ENCODE measurements at places on chromosomes 4 and X.
A peak's percentile ranks its signal among the peaks of the same experiment; 100 is the strongest.

- DNase-seq = no peak
These were observed 471.5 kb downstream of the SPRY1 start for GRCh38 chr4:123867910-123868587.

GRCh38 chr4:56050625-56051024 lies 101.9 kb downstream of the CEP135 start:
- no peak for DNase-seq

GRCh38 chr4:113232194-113232593 lies 182.7 kb downstream of the ANK2 start:
- no peak for DNase-seq

DNA sequence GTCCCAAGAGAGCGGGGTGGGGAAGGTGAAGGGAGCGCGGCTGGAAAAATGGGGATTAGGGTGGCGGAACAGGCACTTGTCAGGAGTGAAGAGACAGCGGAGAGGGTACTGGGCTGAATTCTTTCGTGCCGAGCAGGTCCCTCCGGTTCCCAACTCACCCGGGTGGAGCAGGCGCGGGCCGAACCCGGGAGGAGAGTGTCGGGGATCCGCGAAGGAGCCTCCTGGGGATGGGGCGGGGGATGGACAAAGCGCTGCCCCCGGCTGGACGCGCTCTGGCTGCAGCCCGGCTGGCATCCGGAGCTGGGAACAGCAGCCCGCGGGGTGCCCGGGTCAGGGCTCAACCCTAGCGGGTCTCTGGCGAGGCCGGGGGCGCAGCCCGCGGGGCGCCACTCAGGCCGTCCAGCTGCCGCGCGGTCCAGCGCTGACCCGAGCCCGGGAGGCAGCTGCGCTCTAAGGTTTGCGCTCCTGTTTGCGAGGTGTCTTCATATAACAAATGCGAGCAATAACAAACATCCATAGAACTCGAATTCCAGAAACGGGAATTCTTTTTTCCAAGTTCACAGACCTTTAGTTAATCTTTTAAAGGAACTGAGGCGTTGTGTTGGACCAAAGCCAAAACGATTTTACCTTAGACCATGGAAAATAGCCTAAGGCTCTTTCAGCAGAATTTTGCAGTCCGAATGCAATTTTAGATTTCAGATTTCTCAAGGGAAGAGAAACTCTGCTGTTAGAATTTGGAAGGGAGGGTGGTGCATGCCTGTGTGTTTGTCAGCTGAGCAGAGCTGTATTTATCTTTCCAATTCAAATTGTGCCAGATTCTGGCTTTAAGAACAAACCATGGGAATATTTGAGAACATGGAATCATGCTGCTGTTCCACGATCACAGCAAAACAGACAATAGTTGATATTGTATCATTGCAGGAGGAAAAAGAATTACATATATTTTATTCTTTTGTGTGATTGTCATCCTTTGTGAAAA lies 744 bp downstream of the NPY5R start:
- peak; percentile 32 for DNase-seq

DNA sequence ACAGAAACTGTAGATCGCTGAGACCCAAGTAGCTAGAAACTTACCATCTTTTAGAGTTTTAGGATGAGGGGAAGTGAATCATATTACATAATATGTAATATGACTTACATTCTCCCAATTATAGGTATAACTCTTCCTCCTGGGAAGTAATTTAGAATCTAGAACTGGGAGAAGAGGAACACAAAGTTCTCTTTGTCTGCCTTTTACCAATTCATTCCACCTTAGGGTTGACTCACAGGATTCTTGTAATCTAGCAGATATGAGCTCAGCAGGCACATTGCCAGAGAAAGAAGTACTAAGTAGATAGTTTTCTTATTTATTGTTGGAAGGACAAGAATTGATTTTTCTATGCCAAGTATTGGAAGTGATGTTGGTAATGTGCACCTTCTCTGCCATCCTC lies 58.0 kb upstream of the CCSER1 start:
- DNase-seq = no peak

- DNase-seq = no peak
These were observed 29.1 kb downstream of the MAGED1 start for GRCh38 chrX:51922561-51922960.

DNA sequence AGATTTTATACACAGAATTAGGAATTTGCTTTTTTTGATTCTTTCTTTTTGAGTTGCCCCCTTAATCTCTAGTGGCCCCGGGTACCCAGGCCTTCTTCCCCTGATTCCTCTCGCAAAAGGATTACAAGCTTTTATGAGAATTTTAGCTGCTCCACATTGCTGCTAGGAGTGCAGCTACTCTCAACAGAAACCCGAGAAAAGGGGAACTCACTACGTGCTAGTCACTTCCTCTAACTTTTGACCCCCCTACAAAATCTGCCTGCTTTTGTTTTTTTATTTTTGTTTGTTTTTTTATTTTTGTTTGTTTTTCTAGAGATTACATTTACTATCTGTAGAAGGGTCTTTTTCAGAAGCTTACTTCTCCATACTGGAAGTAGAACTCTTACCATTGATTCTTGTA lies 64.1 kb downstream of the ZNF81 start:
- no peak for DNase-seq

DNA sequence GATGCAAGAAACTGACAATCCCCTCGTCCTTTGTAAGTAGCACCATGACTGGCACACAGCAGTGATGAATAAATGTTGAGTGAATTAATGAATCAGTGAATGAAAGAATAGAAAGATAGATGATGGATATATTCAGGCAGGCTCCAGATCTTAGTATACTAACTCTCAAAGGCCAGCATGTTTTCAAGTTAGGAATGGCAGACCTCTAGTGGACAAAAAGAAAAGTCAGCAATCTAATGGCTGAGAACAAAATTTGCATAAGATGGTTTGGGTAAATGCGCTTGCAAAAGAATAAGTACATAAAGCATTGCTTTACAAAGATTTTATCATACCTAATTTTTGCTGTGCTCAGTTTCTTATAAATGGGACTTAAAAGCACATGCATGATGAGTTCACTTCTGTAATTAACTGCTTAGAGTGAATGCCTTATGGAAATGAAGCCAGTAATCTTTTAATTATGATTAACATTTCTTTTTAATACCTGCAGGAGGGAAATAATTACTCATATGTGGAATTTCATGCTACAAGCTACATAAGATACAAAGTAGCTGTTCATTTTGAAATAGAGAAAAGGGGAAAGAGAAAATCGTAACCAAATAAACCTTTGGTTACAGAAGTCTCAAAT lies 126.9 kb upstream of the GPRIN3 start:
- peak; percentile 50 for DNase-seq

DNA sequence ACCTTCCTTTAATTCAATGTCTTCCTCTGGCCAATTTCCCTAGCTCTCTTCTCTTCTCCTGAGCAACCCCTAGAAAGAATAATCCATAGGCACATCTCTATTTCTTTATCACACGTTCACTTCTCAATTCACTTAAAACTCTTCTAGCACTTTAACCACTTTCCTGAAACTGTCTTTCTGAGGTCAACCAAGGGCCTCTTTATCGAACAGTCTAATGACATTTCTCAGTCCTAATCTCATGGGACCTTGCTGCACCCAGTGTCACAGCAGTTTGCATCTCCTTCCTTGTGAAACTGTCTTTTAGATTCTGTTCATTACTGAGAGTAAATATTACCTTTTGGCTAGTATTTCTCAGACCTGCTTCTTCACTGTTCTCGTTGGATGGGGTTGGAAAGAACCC lies 285.3 kb upstream of the RASGEF1B start:
- DNase-seq = no peak

DNA sequence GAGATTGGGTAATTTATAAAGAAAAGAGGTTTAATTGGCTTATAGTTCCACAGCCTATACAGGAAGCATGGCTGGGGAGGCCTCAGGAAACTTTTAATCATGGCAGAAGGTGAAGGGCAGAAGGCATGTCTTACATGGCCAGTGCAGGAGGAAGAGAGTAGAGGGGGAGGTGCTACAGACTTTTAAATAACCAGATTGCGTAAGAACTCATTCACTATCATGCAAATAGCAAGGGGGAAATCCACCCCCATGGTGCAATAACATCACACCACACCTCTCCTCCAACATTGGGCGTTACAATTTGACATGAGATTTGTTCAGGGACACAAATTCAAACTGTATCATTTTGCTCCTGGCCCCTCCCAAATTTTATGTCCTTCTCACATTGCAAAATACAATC lies 353.8 kb upstream of the PABPC5 start:
- DNase-seq = no peak

- no peak for DNase-seq
These were observed 85.4 kb downstream of the AFAP1 start for GRCh38 chr4:7854216-7854615.

GRCh38 chr4:5157791-5158770 lies 106.8 kb downstream of the STK32B start:
- no peak for DNase-seq

- no peak for DNase-seq
These were observed 37.3 kb upstream of the TRIM2 start for GRCh38 chr4:153166716-153167501.

- DNase-seq = peak; percentile 3
These were observed 67.5 kb upstream of the GPR34 start for GRCh38 chrX:41621222-41621723.

All from T47D (cell line).